ENCODE measurements at places on chromosomes 12 and 14.

DNA sequence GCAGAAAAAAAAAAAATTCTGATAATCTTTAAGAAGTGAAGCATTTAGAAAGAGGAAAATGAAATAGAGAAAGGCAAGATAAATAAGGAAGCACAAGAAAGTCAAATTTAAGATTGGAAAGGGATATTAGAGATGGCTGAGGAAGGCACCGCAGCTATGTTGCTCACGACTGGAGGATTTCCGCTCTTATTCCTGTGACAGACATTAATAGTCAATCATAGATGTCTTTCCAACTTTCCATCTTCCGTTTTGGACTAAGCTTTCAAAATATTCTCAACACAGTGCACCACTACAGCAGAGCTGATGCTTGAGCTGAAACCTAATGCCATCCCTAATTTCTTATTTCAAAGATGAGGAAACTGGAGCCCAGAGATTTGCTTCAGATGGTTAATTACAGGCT lies 290.6 kb downstream of the FOXN3 start:
- no peak for DNase-seq

DNA sequence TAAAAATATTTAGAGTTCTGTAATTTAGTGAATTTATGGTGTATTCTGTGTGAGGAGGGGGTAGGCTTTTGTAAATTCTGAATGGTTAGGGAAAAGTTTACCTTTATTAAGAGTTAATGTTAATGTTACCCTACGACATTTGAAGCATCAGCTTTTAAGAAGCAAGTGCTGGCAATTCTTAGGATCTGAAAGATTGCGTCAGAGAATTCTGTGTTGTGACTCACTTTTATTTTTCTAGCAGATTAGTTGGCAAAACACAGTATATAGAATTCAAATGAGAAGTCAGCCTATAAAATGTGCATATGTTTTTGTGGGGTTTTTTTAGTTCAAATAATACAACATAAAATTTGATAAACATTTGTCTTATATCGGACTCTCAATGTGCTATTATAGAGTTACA lies 97.6 kb downstream of the RAD52 start:
- no peak for DNase-seq

DNA sequence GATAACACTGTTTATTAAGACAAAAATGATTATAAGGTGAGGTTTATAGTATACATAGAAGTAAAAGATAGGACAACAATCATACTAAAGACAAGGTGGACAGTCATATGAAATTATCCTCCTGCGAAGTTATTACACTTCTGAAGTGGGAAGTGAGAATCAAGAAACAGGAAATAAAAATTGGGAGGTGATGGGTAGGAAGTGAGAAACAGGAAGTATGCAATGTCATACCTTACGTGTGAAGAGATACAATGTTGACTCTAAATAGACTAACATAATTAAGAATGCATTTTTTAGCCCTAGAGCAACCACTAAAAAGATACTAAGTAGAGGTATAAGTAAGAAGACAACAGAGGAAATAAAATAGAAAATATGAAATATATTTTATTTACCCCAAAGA lies 43.7 kb downstream of the GRIN2B start:
- DNase-seq = no peak

GRCh38 chr14:43803076-43803689 lies 703.9 kb downstream of the FSCB start:
- DNase-seq = no peak

- no peak for DNase-seq
These were observed 162.7 kb downstream of the ZFP36L1 start for GRCh38 chr14:68630081-68630571.

- DNase-seq = no peak
These were observed 36.3 kb upstream of the BAZ1A start for GRCh38 chr14:34911209-34912150.

- DNase-seq = no peak
These were observed 49.2 kb upstream of the BCAT1 start for GRCh38 chr12:24997970-24998582.

GRCh38 chr14:77302926-77303325 lies 17.8 kb downstream of the POMT2 start:
- no peak for DNase-seq

DNA sequence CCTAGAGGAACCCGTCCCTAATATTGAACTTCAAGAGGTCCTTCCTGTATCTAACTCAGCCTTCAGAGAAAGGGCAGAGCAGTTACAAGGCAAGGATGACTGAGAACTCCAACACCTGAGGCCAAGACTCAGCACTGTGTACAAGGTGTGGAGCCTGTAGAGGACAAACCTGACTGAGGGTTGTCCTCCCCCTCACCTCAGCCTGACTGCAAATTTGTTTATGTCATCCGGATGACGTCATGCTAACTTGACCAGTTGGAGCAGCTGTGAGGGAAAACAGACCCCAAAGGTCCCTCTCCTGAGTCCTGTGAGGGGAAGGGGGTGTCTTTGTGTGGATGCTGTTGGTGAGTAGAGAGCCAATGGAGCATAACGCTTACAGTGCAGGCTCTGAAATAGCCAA lies 4.3 kb downstream of the CRACR2A start:
- DNase-seq = no peak

DNA sequence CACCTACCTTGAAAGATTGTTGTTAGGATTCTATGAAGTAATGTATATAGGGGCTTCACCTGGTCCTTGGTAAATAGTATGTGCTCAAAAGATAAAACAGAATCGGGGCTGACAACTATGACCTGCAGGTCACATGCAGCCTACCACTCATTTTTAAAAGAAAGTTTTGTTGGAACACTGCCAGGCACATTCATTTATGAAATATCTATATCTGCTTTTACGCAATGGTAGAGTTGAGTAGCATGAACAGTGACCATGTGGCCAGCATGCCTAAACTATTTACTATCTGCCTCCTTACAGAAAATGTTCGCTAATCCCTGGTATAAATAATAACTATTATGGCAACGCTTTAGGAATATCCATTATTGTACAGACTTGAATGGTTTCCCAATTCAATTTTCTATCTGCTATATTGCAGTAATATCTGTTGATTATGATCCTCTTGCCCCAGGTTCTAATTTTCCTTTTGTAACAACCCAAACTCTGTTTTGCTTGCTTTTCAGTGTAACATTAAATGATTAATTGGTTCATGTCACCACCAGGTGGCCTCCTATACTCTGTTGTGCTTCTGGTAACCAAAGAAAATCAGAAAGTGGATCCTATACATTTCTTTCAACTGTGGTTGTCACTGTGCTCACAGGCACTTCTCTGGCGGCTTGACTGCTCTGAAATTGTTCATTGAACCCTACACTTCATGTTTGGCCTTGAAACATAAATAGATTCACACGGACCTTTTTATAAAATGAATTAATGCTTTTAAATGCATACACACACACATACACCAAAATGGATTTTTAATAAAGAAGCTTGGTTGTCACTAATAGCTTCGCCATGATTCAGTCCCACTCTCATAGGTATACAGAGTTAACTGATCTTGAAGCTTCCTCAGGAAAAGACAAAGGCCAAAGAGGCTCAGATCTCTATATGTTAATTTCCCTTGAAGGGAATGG lies 227.7 kb upstream of the NPAS3 start:
- no peak for DNase-seq

- DNase-seq = no peak
These were observed 4.9 kb downstream of the PHLDA1 start for GRCh38 chr12:76026643-76027063.

- no peak for DNase-seq
These were observed 13.2 kb upstream of the TIGAR start for GRCh38 chr12:4307593-4308333.

GRCh38 chr14:54202288-54202687 lies 194.5 kb upstream of the CDKN3 start:
- no peak for DNase-seq

GRCh38 chr12:75978677-75979076 lies 52.9 kb downstream of the PHLDA1 start:
- no peak for DNase-seq

- no peak for DNase-seq
These were observed 92.8 kb upstream of the PLXNC1 start for GRCh38 chr12:94055528-94055927.

DNA sequence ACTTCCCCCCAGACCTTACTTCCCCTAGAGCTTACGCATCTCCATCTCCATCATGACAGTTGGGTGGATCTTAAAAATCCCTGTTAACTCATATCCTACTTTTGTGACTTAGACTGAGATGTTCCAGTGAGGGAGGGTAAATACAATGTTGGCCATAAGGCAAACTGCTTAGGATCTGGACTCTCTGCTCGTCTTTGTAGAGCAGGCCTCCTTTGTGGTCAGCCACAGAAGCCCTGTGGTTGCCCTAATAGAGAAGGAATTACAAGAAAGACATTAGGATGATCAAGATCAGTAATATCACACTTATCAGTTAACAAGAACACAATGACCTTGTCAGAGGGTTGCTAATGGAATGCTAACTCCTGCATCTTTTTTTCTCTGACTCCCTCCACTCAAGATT lies 52.0 kb downstream of the TMEM132C start:
- DNase-seq = no peak

DNA sequence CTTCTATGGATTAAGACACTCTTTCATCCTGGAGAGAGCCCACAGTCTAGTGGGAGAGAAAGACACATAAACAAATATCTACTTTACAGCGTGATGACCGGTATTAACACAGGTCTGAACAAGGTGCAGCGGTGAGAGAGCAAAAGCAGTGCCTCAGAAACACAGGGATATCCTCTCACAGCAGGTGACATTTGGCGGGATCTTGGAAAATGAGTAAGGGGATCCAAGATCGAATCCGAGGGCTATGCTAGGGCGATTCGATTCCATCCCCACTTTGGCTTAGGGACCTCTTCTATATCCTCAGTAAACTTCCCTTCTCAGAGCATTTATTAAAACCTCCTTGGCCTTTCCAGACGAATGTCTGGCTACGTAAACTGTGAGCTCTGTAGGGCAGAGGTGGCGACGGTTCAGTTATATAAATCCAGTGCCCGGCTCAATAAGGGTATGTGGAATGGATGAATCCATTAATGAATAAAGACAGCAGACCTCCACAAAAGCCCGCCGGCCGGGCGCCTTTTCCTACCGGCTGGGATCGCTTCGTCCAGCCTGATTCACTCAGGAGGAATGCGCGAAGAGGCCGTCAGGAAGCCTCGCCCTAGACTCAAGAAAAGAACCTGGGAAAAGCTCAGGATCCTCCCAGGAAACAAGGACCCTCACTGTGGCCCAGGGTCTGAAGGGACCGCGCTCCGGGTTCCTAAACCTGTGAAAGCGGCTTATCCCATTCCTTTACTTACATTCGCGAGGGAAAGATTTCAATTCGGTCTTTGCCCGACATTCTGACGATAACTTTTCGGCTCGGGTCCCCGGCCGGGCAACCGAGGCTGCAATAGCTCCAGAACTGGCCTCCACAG lies 455 bp downstream of the ATP6V1D start:
- DNase-seq = no peak

DNA sequence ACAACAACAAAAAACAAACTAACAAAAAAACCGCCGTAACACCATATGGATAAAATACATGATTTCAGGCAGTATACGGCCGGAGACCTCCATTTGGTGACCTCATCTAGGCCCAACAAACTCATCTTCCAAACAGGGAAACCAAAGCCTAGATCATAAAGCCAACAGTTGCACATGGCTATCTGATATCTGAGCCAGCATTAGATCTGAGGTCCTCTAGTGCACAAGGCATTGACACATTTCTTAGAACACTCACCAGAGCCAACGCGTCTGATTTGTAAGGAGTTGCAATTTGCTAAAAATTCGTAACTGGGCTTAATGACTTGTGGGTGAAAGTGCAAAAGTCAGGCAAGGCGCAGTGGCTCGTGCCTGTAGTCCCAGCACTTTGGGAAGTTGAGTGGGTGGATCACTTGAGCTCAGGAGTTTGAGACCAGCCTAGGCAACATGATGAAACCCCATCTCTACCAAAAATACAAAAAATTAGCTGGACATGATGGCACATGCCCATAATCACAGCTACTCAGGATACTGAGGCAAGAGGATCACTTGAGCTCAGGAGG lies 42.0 kb upstream of the NUDT4 start:
- DNase-seq = no peak

- DNase-seq = no peak
These were observed 12.6 kb upstream of the AMN start for GRCh38 chr14:102909911-102910310.

DNA sequence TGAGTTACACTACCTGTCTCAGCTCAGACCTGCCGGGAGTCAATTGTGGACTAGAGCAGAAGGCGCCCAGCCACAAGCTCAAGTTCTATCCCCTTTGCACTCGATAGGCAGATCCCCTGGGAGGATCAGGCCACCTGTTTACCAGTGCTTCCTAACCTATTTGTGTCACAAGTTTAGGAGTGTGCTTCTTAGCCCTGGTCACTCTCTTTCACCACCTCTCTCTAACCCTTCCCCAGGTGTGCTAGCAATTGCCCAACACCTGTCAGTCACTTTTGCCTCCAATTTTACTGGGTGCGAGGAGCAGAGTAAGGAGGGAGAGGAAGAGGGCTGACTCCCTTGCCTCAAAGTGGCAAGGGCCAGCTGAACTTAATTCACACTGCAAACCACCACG lies 745 bp upstream of the NAA30 start:
- DNase-seq = no peak

GRCh38 chr14:23056956-23057756 lies at the start of gene CDH24:
Gene CDH24 (minus strand): TSS chr14:23057520. CDS start chr14:23055733, 1,787 bp downstream.
- DNase-seq = no peak

DNA sequence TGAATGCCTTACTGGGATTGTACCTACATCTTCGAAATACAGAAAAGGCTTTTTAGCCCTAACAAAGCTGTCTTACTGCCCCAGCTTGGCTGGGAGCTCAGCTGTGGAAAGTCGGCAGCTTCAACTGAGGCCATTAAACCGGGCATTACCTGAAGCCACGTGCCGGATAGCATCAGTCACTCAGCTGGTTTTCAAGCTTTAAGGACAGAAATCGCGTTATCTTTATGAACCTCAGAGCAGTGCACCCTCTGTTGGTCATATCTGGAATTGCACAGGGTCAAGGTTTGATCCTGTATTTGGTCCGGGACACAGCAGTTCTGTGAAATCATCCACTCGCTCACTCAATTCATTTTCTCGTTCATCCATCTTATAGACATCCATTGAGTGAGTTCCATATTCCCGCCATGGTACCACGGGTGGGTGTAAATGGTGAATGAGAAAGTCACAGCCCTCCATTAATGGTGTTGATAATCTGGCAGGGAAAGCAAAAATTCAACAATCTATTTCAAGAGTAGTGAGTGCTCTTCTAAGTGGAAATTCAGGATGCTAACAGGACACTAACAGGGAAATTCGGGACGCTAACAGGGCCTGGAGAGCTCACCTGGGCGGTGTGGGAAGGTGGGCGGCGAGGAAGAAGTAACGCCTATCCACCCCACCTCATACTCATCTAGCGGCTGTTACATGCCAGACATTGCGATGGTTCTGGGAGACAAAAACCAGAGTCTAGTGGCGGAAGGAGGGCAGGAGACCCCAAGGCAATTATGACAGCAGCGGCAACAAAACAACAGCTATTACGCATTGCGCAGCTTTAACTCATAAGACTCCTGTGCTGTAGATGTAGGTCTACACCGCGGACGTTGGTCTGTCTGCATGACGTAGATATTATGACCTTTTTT lies 60.6 kb upstream of the TCL1A start:
- DNase-seq = no peak

GRCh38 chr12:75844985-75845384 lies 186.6 kb downstream of the PHLDA1 start:
- no peak for DNase-seq

Data from cortex of kidney (tissue), 1 donor.